ENCODE measurements at places on chromosomes 12 and 14. TPM values are rescaled to one million over a fixed set of nuclear protein-coding genes. Genes with fewer than 3 reads are reported as not detected.
A peak's percentile ranks its signal among the peaks of the same experiment; 100 is the strongest.

GRCh38 chr12:45475594-45475993 is 253.9 kb upstream of the ARID2 start:
- no peak for DNase-seq
- H3K36me3 ChIP-seq = no peaks in the 10 kb centered on the region
- H3K27me3 ChIP-seq = no peaks in the 10 kb centered on the region
- H3K27ac ChIP-seq = no peak overlapping the region
- no peak overlapping the region for H3K4me3 ChIP-seq
- H3K4me1 ChIP-seq = no peaks in the 10 kb centered on the region

- no peaks in the 10 kb centered on the region for H3K27me3 ChIP-seq
- H3K4me1 ChIP-seq = no peaks in the 10 kb centered on the region
- no peak overlapping the region for H3K27ac ChIP-seq
- no peak for DNase-seq
Observed at GRCh38 chr12:29544428-29545101, 47.1 kb upstream of the OVCH1 start.

PTGER2 gene
- total RNA-seq = 9.8 TPM

GRCh38 chr12:67364228-67364627 is 95.1 kb downstream of the CAND1 start:
- no peak for DNase-seq
- peaks cover 3% of the 10 kb centered on the region for H3K4me1 ChIP-seq
- no peak overlapping the region for H3K4me3 ChIP-seq

PELI2 gene
- total RNA-seq = 12.5 TPM

GRCh38 chr12:33245434-33245833 is 194.2 kb downstream of the SYT10 start:
- DNase-seq = no peak
- no peak overlapping the region for H3K4me3 ChIP-seq
- H3K4me1 ChIP-seq = no peaks in the 10 kb centered on the region
- H3K36me3 ChIP-seq = no peaks in the 10 kb centered on the region
- no peaks in the 10 kb centered on the region for H3K27me3 ChIP-seq
- no peak overlapping the region for H3K27ac ChIP-seq

GRCh38 chr14:69101331-69101826 is 51.5 kb downstream of the DCAF5 start:
- H3K36me3 ChIP-seq = peaks cover 2% of the 10 kb centered on the region
- H3K4me3 ChIP-seq = no peak overlapping the region
- no peaks in the 10 kb centered on the region for H3K27me3 ChIP-seq
- no peaks in the 10 kb centered on the region for H3K4me1 ChIP-seq
- peak; percentile 66 for DNase-seq

SYNDIG1L gene
- total RNA-seq = 1.1 TPM

DNA sequence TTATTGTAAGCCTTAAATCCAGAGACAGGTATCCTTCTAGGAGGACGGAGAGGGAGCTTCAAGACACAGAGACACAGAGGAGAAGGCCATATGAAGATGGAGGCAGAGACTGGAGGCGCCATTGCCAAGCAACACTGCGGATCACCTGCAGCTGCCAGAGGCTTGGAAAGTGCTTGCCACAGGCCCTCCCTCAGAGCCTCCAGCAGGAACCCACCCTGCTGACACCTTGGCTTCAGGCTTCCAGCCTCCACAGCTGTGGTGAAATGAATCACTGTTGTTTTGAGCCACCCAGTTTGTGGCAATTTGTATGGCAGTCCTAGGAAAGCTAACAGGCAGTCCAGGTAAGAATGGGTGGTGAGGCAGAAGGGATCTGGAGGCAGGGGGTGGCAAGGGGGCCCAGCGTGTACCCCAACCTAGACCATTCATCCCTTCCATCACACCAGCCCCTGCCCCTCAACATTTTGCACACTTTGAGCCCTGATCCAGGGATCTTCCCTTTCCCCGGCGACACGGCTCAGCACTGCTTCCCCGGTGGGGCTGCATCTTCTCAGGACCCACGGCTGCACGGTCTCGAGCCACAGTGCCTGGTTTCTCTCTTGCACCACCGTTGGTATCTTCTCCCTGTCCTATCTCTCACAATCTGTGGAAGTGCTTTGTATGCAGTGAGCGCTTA is 22.3 kb upstream of the BCDIN3D start:
- H3K27me3 ChIP-seq = no peaks in the 10 kb centered on the region
- H3K27ac ChIP-seq = no peak overlapping the region
- no peak for DNase-seq
- no peak overlapping the region for H3K4me3 ChIP-seq
- no peaks in the 10 kb centered on the region for H3K36me3 ChIP-seq
- no peaks in the 10 kb centered on the region for H3K4me1 ChIP-seq

DNA sequence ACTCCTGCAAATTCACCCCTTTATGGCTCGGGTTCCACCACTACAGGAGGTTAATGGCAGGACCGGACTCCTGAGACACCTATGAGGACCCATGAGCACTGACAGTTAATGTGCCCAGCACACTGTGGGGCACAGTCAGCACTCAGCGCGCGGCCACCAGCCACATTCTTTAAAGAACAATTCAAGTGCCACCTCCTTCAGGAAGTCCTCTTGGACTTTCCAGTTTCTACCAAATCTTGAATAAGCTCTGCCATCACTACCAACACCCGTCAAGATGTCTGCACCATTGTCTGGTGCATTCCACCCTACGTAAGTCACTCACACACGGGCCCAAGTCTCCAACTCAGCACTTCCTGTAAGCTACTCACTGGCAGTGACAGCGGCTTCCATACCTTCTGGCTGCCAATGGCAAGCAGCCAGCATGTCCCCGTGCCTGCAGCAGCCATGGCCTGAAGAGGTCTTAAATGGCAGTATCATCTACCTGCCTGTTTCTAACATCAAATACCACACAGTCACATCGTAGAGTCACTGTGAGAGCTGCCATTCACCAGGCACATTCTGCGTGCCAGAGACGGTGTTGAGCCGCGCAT is 48.5 kb downstream of the CDC42BPB start:
- no peaks in the 10 kb centered on the region for H3K27me3 ChIP-seq
- no peaks in the 10 kb centered on the region for H3K36me3 ChIP-seq
- no peaks in the 10 kb centered on the region for H3K4me1 ChIP-seq

WNT1 gene
- total RNA-seq = 0.15 TPM

TMEM179 gene
- not detected for total RNA-seq

GRCh38 chr12:52036587-52037171 is 14.6 kb upstream of the NR4A1 start:
- no peaks in the 10 kb centered on the region for H3K36me3 ChIP-seq
- H3K27ac ChIP-seq = peak overlapping the region; percentile 82
- DNase-seq = peak; percentile 90
- no peak overlapping the region for H3K4me3 ChIP-seq
- H3K27me3 ChIP-seq = no peaks in the 10 kb centered on the region
- H3K4me1 ChIP-seq = peaks cover 37% of the 10 kb centered on the region

DNA sequence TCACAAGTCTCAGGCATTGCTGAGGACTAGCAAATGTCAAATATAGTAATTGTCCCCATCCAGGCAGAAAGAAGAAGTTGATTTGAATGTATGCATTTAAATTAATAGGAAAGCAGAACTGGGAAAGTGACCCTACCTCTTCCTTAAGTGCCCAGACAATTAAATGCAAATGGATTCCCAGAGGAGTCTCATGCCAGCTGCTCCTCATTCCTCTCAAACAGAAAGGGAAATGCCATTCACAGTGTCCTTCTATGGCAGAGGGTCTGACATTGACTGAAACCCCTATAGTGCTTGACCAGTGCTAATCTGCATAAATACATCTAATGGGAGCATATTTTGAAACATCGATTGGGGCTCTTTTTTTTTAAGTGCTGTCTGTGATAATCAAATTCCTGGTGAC is 292.4 kb upstream of the SEL1L start:
- H3K4me3 ChIP-seq = no peak overlapping the region
- no peaks in the 10 kb centered on the region for H3K4me1 ChIP-seq
- no peaks in the 10 kb centered on the region for H3K27me3 ChIP-seq
- no peak for DNase-seq

GRCh38 chr14:92527721-92528120 is 14.1 kb downstream of the RIN3 start:
- no peaks in the 10 kb centered on the region for H3K27me3 ChIP-seq
- H3K27ac ChIP-seq = no peak overlapping the region
- H3K36me3 ChIP-seq = no peaks in the 10 kb centered on the region
- no peak overlapping the region for H3K4me3 ChIP-seq

DNA sequence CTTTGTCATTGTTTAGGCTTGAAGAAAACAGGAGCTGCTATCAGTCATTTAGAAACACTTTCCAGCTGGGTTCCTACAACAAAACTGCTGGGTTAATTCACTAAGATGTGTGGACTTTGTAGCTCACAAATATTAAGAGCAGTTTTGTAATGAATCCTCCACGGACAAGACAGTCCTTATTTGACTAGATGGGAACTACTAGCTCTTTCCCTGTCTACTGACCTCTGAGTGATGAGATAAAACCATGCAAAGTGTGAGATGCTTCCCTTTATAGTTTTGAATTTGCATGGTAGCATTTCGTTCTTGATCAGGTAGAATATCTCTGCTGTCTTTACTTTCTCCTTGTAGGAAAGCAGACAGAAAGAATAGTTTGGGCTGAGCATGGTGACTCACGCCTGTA is 72.9 kb upstream of the STXBP6 start:
- DNase-seq = no peak
- H3K27ac ChIP-seq = no peak overlapping the region
- H3K36me3 ChIP-seq = no peaks in the 10 kb centered on the region
- no peaks in the 10 kb centered on the region for H3K27me3 ChIP-seq
- H3K4me3 ChIP-seq = no peak overlapping the region
- H3K4me1 ChIP-seq = no peaks in the 10 kb centered on the region
